GM06990 (cell line): ENCODE measurements at places on chromosomes 2 and 18.

- DNase-seq: no peak
These were observed 785.8 kb downstream of the RNF144A start for GRCh38 chr2:7703048-7703447.

DNA sequence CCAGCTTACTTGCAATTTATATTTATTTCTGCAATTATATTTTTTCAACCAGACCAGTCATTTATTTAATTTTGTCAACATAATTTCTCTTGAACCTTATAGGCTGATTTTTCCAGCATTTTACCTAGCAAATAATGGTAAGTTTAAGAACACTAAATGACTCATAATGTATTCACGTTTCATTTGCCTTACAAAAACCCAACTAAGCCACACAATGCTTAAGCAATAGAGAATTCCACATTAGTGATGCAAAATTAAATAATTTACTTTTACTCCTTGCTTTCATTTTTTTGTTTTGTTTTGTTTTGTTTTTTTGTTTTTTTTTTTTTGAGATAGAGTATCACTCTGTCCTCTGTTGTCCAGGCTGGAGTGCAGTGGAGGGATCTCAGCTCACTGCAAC, 110.4 kb upstream of the VRK2 start:
- no peak for DNase-seq

- no peak for DNase-seq
These were observed 60.5 kb downstream of the RIT2 start for GRCh38 chr18:43054815-43055519.

DNA sequence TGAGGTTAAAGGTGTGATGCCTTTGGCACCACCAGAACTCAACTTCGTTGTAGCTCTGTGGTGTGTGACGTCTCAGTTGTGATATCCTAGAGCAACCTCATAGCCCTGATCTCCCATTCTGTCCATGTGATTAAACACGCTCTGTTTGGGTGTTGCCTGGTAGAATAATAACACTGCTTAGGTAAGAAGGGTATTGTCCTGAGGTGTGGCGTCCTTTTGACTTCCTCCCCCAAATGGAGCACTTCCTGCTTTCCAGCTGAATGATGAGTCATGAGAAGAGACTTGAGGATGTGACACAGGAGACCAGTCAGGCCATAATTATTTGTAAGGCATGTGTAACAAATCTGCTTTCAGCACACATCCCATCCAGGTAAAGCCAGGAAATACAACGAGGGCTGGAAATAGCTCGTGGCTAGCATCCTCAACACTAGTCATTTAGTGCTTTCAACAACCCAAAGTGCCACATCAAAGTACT, 100.7 kb downstream of the RAPGEF4 start:
- DNase-seq: no peak

DNA sequence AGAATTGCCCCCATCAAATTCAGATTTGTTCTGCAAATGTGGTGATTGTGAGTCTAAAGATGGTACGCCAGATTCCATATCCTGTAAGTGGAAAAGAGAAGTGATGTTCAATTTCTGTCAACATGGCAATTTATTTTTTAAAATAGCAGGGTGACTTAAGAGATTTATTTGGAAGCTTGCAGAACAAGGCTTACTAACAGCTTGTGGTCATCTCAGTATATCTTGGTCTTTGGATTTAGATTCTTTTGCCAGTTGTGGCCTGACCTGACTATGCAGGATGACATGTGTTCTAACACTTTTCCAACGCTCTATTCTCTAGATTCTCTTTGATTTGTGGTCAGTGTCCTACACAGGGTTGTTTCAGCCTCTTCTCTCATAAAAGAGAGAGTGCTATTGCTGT, 74.4 kb downstream of the MAP3K20 start:
- no peak for DNase-seq

DNA sequence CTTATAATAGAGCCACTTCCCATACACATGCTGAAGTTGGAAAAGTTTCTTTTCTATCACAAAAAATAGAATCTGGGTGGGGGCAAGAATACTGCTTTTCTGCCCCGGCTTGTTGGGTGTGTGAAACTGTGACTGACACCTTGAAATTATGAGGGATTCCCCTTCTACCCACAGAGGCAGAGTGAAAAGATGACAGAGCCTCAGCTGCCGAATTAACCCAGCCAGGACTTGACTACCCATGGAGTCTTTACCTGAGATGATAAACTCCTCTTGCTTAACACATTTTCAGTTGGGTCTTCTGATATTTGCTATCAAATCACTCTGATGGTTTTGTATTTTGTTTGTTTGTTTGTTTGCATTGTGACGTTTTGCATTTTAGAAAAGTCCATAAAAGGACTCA, 66.0 kb upstream of the PMAIP1 start:
- no peak for DNase-seq

- no peak for DNase-seq
These were observed 246.6 kb upstream of the APCDD1 start for GRCh38 chr18:10207682-10208345.

DNA sequence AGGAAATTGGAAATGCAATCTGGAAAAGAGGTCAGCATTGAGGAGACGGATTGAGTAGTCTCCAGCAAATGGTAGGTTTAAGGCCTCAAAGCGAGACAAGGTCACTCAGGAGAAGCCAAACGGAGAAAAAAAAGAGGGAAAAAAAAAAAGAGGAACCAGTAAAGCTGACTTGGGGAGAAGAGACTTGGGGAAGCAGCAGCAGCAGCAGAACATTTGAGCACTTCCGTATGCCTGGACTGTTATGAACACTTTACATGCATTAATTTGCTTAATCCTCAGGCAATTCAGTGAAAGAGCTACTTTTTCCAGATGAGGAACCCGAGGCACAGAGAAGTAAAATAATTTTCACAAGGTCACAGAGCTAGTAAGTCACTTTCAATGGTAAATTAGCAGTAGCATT, 81.3 kb downstream of the OSBPL6 start:
- DNase-seq: no peak
